ENCODE measurements at places on chromosomes 12 and 14. TPM values are rescaled to one million over a fixed set of nuclear protein-coding genes. Genes with fewer than 3 reads are reported as not detected.

ATXN3 gene
- 24.3 TPM for total RNA-seq

MMP17 gene
- total RNA-seq, result 9.9 TPM

CCDC197 gene
- total RNA-seq, result not detected

TUNAR gene
- not detected for total RNA-seq

IGF1 gene
- not detected for total RNA-seq

COCH gene
- total RNA-seq, result not detected

LHX5 gene
- under 0.01 TPM for total RNA-seq

GPRC5D gene
- total RNA-seq, result not detected

GUCY2C gene
- not detected for total RNA-seq

MFAP5 gene
- total RNA-seq, result 19.5 TPM

PLEKHD1 gene
- total RNA-seq, result 0.07 TPM

RPS6KA5 gene
- 5.5 TPM for total RNA-seq

DUSP6 gene
- 123 TPM for total RNA-seq

CAPS2 gene
- total RNA-seq, result 2.7 TPM

SLC39A9 gene
- 124 TPM for total RNA-seq

PPP1R1A gene
- not detected for total RNA-seq

MYBPC1 gene
- not detected for total RNA-seq

SRRM4 gene
- total RNA-seq, result not detected

SLCO1B1 gene
- total RNA-seq, result not detected

CD69 gene
- not detected for total RNA-seq

PLEK2 gene
- 27.8 TPM for total RNA-seq

NYNRIN gene
- total RNA-seq, result 23.3 TPM

MANSC4 gene
- total RNA-seq, result not detected

HSP90B1 gene
- 1,175 TPM for total RNA-seq

INHBC gene
- not detected for total RNA-seq

FOXG1 gene
- 3.7 TPM for total RNA-seq

BMAL2 gene
- total RNA-seq, result 97.9 TPM

TAS2R13 gene
- under 0.01 TPM for total RNA-seq

GLS2 gene
- 7.2 TPM for total RNA-seq

DUSP16 gene
- 25.6 TPM for total RNA-seq

A2ML1 gene
- 135 TPM for total RNA-seq

OR6C2 gene
- total RNA-seq, result not detected

B4GALNT3 gene
- 4.7 TPM for total RNA-seq

KRT74 gene
- not detected for total RNA-seq

PTPRO gene
- total RNA-seq, result 0.07 TPM

DAO gene
- not detected for total RNA-seq

EFS gene
- total RNA-seq, result 6.2 TPM

CHGA gene
- under 0.01 TPM for total RNA-seq

KRT2 gene
- not detected for total RNA-seq

SLC25A47 gene
- 0.07 TPM for total RNA-seq

TDRD9 gene
- total RNA-seq, result under 0.01 TPM

SPIC gene
- total RNA-seq, result not detected

GARIN6 gene
- total RNA-seq, result not detected

KRT80 gene
- 80.0 TPM for total RNA-seq

TMEM30B gene
- total RNA-seq, result 14.7 TPM

RTN1 gene
- total RNA-seq, result not detected

BICDL1 gene
- total RNA-seq, result 46.9 TPM

DYRK2 gene
- 24.3 TPM for total RNA-seq

NRXN3 gene
- under 0.01 TPM for total RNA-seq

LMBR1L gene
- total RNA-seq, result 31.8 TPM

ADAM21 gene
- total RNA-seq, result 0.14 TPM
